ENCODE measurements at places on chromosomes 5 and 9.
A peak's percentile ranks its signal among the peaks of the same experiment; 100 is the strongest.

DNA sequence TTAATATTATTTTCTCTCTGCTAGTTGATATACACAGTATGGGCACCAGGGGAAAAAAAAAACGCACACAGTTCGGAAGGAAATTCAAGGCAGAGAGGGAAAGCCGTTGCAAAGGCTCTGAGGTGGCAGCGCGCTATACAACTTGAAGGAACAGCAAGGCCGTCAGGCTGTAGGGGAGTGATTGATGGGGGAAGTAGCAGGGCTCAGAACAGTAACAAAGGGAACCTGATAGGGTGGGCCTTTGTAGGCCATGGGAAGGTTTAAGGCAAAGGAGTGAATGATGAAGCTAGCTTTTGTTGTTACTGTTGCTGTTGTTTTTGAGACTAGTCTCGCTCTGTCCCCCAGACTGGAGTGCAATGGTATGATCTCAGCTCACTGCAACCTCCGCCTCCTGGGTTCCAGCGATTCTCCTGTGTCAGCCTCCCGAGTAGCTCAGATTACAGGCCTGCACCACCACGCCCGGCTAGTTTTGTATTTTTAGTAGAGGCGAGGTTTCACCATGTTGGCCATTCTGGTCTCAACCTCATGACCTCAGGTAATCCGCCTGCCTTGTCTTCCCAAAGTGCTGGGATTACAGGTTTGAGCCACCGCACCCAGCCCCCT lies 27.0 kb downstream of the AQP7 start:
- DNase-seq = peak; percentile 31

- DNase-seq = no peak
Observed at GRCh38 chr5:33490071-33490665, 49.4 kb downstream of the TARS1 start.

GRCh38 chr5:17796757-17797396 lies 162.6 kb downstream of the TAF11L14 start:
- DNase-seq = no peak

- no peak for DNase-seq
Observed at GRCh38 chr5:177445052-177445916, 1.3 kb upstream of the PRR7 start.

DNA sequence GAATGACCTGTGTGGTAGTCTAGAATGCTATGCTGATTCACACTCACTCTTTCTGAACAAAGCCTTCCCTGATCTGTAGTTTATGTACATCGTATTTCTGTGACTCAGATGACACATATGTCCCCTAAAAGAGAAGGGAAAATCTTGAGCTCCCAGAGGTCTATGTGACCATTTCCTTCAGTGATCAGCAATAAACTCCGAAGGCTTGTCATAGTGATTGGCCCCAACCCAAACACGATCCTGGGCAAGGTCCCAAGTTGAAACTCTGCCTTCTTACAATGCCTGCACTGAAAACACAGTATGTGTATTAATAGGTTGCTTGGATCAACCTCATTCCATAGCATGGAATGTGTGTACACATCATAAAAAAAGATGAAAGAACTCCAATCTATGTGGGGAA lies 685.8 kb downstream of the MAT2B start:
- no peak for DNase-seq

- no peak for DNase-seq
Observed at GRCh38 chr5:168059131-168059530, 232.3 kb upstream of the WWC1 start.

GRCh38 chr5:56251918-56252553 lies 18.9 kb upstream of the ANKRD55 start:
- DNase-seq = no peak

DNA sequence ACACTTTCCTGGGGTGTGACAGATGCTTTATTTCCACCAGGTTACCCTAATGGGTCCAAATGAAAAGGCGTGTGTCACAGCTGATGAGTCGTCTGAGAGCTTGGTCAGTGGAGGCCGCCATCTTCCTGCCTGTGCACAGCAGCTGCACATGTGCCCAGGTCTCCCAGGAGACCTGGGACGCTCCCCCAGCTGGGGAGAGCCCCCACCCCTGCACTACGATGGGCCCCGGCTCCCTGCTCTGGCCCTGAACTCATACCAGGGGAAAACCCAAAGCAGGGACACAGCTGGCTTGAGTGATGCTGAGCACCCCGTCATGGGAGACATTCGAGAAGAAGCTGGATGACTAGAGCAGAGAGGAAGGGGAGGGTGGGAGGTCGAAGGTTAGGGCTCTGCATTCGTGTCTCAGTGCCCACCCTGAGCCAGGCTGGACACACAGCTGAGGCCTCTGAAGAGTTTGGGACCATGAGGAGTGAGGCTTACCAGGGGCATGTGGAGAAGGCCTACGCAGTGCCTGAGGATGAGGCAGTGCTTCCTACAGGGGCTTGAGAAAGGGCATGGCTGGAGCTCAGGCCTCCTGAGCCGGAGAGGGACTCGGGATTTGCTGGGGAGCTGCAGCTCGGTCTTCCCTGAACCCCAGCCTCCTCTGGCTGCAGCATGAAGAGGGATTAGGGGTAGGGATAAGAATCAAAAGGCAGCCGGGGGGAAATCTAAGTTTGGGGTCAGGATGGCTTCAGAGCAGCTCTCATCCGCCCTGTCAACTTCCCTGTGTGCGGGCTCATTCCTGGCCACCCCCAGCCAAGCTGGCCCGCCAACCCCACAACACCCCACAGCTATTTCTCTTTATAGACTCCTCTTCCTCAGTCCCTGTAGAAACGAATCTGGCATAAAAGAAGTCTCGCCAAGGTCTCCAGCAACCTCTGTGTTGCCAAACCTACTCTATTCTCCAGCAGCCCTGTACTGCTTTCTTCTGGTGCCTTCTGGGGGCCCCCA lies 42.2 kb upstream of the RNU6ATAC start:
- no peak for DNase-seq

GRCh38 chr5:22258139-22258538 lies 595.0 kb downstream of the CDH12 start:
- no peak for DNase-seq

DNA sequence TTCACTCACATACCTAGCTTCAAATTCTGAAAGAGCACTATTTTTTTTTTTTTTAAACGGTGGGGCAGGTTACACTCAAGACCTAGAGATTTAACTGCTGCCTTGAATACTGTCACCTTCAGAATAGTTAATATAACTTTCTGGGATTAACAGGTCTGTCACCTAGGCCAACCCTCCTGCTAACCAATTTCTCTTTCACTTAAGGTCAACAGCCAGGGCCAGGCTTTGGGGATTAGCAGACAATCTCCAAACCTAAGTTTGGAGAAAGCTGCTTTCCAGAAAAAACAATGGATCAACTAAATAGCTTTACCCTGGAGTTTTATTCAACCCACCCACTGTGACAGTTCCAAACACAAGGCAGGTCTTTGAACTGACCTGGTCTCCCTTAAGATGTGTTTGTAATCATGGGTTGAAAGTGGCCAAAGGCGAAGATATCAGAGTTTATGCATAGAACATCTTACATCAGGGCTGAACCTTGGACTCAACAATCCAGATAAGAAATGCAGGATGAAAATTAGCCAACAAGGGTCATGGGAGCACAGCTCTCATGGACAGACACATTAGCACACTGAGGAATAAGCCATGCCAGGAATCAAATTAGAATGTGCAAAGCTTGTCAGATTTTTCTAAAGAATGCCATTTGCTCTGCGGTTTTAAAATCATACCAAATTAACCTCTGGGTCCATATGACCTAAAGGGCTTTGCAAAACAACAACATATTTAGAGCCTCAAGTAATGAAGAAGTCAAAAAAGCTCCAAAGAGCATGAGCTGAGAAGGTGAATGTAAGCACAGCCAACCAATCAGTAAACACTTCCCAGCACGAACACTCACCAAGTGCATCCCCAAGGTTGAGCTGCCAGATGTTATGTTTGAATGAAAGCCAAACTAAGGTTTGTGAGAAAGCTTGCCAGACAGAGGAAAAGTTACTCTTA lies 538.5 kb upstream of the DMAC1 start:
- no peak for DNase-seq

DNA sequence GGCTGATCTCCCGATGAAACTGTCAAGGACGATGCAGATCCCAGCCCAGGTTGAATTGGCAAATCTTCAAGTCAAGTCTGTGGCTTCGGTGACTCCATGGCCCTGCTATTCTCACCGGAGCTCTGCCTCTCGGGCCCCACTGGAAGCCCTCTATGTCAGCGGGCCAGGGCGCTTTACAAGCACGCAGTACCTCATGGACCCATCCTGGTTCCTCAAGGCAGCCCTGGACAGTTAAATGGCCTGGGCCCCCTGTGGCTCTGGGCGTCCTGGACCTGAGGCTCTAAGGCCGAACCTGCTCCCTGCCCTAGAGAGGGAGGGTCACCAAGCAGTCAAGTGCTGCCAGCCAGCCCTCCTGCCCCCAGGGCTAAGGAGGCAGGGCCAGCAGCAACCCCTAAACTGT lies 45.3 kb downstream of the STC2 start:
- DNase-seq = no peak

DNA sequence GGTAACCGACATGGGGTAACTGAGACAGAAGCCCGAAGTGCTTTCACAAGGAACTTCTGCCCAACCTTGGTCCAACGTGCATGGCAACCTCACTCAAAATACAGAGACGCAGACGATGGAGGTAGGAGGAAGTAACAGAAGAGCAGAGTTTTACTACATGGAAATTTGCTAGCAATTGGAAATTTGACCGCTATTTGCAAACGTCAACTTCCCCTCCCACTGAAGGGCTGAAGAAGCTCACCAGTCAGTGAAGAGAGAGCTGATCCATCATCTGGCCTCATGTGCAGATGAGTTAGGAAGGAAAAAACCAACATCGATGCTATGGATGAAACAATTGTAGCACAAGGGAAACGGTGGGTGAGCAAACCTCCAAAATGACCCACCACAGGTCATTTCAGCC lies 196.7 kb downstream of the RGS3 start:
- no peak for DNase-seq

DNA sequence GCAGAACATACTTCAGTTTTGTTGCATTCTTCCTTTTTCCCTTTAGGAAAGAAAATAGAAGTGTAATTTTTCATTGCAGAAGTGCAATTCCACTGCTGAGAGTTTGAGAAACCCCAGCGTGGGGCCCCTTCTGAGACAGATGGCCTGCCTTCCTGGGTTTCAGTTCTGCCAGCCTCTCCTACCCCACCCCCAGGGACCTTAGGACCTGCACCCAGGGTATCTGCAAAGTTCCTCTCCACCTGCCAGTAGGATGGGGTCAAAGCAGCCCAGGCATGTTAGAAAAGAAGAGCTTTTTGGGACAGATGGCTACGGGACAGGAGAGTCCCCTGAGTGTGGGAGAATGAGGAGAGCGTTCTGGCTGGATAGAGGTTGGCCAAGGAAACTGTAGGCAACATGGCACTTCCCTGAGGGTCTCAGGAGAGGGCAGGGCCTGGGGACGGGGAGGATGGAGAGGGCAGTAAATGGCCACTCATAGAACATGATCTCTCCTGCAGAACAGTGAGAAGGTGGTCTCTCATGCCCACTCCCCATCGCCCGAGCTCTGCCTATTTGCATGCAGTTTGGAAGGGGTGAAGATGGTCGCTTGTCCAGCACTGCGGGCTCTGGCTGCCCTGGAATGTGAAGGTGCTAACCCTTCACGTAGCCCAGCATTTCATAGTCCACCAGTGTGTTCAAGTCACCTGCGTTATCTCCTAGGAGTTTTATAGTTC lies at the start of gene TIFAB:
TIFAB (minus strand) TSS at position 31 of the 710 bp plus-strand sequence. CDS start 2,412 bp downstream, outside the sequence.
- no peak for DNase-seq

GRCh38 chr5:83433891-83434290 lies 37.7 kb upstream of the VCAN start:
- no peak for DNase-seq

- no peak for DNase-seq
Observed at GRCh38 chr5:178602752-178603151, 12.6 kb upstream of the COL23A1 start.

DNA sequence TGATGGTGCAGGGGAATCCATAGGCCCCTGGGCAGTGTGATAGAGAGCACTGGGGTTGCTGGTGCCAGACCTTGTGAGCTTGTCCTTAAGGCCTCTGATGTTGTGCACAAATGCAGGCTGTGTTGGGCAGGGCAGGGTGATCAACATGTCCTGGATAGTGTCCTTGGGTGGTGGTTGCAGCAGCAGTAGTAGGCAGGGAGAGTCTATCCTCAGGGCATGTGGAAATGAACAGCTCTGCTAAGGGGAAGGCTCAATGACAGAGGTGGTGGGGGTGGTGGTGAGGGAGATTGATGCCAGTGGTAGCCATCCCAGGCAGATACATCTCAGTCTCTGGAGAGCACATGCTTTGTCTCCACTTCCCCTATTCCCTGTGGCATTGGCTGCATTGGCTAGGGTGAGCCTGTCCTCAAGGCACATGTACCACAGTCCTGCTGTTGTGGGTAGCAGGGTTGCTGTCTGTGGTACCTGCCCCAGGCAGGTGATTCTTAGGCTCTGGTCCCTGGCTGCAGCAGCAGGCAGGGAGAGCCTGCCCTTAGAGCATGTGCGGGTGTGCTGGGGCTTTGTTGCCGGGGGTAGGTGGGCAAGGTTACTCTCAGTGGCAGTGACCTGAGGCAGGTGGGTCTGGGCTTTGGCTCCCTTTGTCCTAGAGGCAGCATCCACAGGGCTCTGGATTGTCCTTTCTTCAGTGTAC lies 111.1 kb downstream of the WDR70 start:
- DNase-seq = no peak

- DNase-seq = no peak
Observed at GRCh38 chr5:55345327-55345726, 37.5 kb downstream of the MTREX start.

DNA sequence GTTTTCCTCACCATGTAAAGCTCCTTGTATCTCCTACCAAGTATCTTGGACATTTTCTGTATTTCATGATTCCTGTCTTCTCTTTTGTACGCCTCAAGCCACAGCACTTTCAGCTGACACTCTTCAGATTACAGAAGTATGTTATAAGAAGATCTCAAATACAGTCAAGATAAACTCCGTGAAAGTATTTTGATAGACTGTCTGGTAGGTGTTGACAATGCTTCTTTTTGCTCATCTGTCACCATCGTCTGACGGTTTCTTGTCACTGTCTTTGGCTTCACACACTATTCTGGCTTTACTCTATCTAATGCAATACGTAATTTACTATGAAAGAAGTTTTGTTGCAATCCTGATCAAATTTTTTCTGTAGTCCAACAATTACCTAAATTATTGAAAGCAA lies 294.5 kb upstream of the CDH12 start:
- DNase-seq = no peak

DNA sequence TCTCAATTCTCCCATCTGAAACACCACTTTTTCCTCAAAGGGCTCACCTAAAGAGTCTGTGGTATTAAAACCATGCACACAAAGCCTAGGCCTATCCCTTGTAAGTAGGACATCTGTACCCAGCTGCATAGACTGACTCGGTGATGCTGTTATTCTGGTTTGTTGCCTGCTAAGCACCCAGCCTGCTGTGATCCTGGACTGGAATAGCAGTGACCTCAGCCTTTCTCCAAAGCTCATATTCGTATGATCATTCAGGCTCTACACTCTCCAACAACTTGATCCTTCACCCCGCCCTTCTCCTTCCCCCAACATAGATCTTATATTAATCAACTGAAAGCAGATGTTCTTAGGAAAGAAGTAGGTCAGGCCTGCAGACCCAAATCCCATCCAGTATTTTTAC lies 81.4 kb upstream of the WWC1 start:
- no peak for DNase-seq

DNA sequence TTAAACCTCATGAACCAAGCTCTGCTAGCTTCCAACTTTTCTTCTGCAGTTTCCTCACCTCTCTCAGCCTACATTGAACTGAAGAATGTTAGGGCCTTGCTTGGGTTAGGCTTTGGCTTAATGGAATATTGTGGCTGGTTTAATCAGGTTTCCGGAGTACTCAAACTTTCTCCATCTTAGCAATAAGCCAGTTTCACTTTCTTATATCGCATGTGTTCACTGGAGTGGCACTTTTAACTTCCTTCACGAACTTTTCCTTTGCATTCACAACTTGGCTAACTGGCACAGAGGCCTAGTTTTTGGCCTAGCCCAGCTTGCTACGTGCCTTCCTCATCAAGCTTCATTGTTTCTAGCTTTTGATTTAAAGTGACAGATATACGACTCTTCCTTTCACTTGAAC lies 81.0 kb upstream of the MAST4 start:
- DNase-seq = no peak

Data from SHP77 treated with DMSO at 0.1 percent for 48 hours (cell line).